HFFc6 (cell line): ENCODE measurements at places on chromosomes 13 and 19. TPM values are rescaled to one million over a fixed set of nuclear protein-coding genes. Genes with fewer than 3 reads are reported as not detected.

LILRA5 gene
- not detected in 3 replicates for total RNA-seq

CEACAM19 gene
- 1.9 to 2.5 TPM (median 2.0 TPM) in 3 replicates for total RNA-seq

PSG1 gene
- total RNA-seq = 4.9 to 9.6 TPM (median 6.8 TPM) in 3 replicates

PNMA8A gene
- 9.4 to 13.9 TPM (median 12.9 TPM) in 3 replicates for total RNA-seq

- no peak for DNase-seq
Observed at GRCh38 chr19:47093254-47093653, 20.3 kb downstream of the ZC3H4 start.

- DNase-seq = peak; percentile 75
Observed at GRCh38 chr13:29849731-29850212, 645 bp downstream of the UBL3 start.

GRCh38 chr13:44340508-44340907, 33.1 kb upstream of the SERP2 start:
- DNase-seq = no peak

- DNase-seq = no peak
Observed at GRCh38 chr19:11169896-11170678, 14.5 kb upstream of the SPC24 start.

GRCh38 chr19:7545904-7546303, 10.4 kb downstream of the PNPLA6 start:
- no peak for DNase-seq

GRCh38 chr13:76552041-76552772, 334.0 kb downstream of the KCTD12 start:
- DNase-seq = no peak

- no peak for DNase-seq
Observed at GRCh38 chr13:27973291-27973690, 4.2 kb upstream of the CDX2 start.

DNA sequence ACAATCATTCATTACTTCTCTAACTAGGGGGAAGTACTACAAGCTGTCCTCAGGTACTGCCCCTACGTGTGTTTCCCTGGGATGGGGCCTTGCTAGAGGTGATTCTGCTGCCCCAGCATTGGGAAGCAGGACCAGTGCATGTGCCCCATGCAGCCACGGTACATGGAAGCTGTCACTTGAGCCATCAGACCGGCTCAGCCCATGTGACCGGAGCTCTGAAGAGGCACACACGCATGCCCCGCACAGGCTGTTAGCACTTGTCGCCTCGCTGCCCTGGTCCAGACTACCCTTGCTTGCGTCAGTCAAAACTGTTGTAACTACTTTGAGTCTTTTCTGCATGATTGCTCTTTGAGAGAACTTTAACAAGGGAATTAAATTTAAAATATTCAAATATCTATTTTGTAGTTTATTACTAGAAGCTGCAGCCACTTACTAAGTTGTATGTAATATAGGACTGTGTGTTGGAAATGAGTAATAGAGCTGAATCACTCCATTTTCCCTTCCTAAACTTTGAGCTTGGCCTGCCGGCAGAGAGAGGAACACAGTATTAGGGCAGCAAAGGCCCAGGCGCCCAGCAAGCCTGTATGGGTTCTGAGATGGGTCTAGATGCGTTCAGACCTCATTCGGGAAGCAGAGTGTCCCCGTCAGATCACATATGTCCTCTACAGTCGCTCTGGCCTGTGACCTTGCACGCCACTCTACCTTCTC, 42.2 kb downstream of the DHRS12 start:
- DNase-seq = peak; percentile 22
